ENCODE measurements at places on chromosomes 2 and 18.

- DNase-seq = no peak
Observed at GRCh38 chr2:140586379-140586778, 1544.4 kb downstream of the LRP1B start.

DNA sequence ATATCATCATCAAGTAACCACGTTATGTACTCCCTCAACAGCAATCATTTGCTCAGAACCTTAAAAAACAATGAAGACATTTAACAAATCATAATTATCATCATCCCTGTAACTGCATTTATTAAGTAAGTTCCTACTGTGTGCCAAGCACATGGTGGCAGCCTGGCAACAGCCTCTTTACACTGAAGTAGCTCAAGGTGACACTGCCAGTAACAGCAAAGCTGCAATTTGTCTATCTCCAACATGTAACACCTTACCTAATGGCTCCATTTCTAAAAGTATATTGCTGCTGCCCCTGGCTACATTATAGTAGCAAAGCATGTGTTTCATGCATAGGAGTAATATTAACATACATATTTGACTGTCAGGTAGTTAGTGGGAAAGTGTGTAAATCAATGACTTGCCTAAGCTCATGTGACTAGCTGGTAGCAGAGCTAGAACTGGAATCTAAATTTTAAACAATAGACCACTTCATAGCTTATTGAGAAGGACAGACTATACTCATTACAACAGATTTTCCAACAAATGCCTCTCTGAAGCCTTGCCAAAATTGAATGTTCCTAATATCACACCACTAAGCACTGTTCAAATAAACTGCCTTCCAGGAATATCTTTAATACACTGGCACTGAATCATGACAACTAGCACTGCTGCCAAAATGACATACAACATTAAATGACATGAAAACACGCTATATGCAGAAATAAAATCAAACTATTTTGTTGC lies 86.7 kb downstream of the L3MBTL4 start:
- no peak for DNase-seq

GRCh38 chr2:167987026-167987425 lies 260.4 kb downstream of the STK39 start:
- no peak for DNase-seq

DNA sequence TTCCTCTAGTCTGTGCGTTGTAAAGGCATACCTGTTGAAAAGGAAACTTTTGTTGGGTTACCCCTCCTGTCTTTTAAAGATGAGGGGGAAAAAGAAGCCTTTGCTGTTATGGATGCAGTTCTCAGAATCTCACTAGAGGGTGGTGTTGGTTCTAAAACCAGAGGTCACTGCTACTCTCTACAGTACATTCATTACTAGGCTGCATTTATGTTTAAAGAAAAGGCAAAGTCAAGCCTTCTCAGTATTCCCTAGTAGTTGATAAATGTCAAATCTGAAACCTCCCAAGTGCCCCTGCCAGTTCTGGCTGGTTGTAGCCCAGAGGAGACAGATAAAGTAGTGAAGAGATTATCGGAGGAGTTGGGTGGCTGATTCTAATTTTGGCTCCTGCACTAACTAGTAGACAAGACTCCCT lies 1.4 kb upstream of the PLCL1 start:
- DNase-seq = peak; percentile 60

- no peak for DNase-seq
Observed at GRCh38 chr2:222521099-222521498, 96.8 kb downstream of the SGPP2 start.

DNA sequence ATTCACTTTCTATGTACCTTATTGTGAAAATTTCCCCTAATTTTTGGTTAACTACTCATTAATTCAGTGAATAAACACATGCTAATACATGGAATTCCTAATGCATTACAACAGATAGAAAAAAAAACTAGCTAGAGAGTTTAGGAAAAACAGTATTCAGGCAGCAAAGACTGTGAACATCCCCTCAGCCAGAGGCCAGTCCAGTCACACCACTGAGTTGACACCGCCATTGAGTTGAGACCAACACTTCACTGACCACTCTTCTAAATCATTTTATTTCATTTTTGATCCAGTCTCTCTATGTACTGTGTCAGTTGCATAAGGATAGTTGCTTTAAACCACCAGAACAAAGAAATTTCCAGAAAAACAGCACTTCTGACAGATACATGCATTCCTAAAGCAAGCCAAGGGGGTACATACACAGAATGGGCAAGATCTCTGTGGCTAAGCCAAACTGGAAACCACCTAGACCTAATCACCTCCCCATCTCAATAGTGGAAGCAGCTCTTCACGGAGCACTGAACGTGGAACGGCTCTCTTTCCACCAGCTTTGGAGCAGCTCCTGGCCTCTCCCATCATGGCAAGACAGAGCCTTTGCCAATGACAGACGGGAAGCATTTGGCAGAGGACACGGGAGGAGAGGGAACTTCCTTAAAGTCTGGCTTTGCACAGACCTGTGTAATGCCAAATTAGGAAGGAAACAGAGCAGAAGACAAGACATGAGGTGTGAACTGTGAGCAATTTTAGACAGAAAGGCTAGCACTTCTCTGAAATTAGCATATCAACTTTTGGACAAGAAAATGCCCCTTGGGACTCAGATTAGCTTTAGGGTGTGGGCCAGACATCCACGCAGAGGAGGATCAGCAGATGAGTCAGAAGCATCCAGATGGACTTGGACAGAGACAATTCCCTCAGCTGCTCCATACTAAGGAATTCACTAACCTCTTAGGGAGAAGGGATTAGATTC lies 36.4 kb downstream of the CACNB4 start:
- DNase-seq = no peak

DNA sequence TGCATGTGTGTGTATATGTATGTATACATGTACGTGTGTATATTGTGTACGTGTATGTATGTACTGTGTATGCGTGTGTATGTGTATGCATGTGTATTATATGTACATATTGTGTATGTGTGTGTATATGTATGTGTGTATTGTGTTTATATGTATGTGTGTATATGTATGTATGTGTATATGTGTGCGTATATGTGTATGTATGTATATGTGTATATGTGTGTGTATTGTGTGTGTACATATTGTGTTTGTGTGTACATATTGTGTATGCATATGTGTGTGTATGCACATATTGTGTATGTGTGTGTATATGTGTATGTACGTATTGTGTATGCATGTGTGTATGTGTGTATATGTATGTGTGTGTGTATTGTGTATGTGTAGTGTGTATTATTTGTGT lies 15.6 kb upstream of the NEU4 start:
- no peak for DNase-seq

GRCh38 chr2:168490015-168490874 lies 34.2 kb downstream of the CERS6 start:
- peak; percentile 21 for DNase-seq

- no peak for DNase-seq
Observed at GRCh38 chr2:19051203-19051831, 307.1 kb downstream of the OSR1 start.

GRCh38 chr2:223724861-223725260 lies 112.5 kb downstream of the AP1S3 start:
- no peak for DNase-seq

GRCh38 chr2:54387059-54387991 lies 68.8 kb upstream of the SPTBN1 start:
- no peak for DNase-seq

GRCh38 chr18:43514747-43515146 lies 237.5 kb upstream of the SYT4 start:
- DNase-seq = no peak

GRCh38 chr18:37496568-37496967 lies 69.0 kb downstream of the CELF4 start:
- no peak for DNase-seq

DNA sequence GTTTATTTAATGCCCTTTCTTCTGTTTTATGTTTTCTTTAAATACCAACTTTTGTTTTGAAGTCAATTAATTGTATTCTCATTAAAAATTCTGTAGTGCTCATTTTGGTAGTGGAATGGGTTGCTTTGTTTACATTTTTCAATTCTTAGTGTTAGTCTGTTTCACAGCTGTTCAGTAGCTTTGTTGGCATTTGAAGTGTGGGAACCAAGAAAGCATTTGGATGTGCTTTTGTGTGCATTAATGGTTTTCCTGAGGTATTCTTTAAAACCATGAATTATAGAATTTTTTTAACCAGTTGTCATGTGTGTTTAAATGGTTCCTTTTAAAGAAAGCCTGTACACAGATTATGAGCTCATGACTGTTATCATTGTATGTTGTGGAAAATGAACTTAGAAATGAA lies 19.7 kb downstream of the MIB1 start:
- DNase-seq = no peak

- no peak for DNase-seq
Observed at GRCh38 chr2:232515639-232516038, 4.5 kb upstream of the PRSS56 start.

- DNase-seq = no peak
Observed at GRCh38 chr2:160417745-160418397, 75.7 kb downstream of the RBMS1 start.

DNA sequence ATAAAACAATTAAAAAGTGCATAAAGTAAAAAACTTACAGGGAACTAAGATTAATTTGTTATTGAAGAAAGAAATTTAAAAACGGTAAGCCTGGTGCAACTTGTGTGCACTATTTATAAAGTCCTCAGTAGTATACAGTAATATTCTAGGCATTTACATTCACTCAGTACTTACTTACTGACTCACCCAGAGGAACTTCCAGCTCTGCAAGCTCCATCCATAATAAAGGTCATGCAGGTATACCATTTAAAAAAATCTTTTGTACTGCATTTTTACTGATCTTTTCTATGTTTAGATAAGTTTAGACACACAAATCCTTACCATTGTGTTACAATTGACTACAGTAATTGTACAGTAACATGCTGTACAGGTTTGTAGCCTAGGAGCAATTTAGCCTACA lies 51.5 kb upstream of the NXPH2 start:
- no peak for DNase-seq

DNA sequence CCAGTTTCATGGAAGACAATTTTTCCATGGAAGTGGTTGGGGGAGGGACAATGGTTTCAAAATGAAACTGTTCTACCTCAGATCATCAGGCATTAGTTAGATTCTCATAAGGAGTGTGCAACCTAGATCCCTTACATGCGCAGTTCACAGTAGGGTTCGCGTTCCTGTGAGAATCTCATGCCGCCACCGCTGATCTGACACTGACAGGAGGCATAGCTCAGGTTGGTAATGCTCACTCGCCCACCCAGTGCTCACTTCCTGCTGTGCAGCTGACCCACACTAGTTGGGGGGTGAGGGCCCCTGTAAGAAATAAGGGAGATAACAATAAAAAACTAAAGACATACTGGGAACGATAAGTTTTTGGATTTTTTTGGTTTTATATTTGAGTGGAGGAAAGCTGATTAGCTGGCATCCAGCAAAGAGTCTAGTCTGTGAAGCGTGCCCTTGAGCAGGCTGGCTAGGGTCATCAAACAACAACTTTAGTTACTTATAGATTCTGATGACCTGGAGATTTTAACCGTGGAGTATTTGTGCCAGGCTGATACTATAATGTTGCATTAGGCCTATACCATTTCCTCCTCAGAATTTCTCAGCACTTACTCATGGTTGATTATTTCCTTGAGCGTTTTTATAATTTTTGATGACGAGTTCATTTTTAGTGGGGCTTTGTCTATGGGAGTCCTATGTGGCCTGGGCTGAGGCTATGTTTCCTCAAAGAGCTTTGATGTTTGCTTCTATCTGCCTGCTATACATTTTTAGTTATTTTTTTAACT lies 6.3 kb upstream of the MCFD2 start:
- DNase-seq = no peak

DNA sequence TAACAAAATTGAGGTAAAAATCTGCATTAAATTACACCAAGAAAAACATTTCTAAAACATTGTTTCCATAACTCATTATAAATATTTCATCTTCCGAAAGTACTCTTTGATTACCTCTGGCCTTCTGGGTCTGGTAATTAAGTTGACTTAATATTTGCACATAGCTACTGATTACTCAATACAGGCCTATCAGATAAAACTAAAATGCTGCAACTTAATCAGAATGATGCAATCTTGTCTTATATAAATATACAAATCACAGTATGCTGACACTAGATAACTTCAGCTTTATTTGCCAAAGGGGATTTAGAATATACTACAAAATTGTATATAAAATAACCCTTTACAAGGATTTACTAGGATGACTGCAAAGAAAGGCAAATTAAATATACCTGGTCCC lies 49.3 kb downstream of the SLC35F5 start:
- no peak for DNase-seq

DNA sequence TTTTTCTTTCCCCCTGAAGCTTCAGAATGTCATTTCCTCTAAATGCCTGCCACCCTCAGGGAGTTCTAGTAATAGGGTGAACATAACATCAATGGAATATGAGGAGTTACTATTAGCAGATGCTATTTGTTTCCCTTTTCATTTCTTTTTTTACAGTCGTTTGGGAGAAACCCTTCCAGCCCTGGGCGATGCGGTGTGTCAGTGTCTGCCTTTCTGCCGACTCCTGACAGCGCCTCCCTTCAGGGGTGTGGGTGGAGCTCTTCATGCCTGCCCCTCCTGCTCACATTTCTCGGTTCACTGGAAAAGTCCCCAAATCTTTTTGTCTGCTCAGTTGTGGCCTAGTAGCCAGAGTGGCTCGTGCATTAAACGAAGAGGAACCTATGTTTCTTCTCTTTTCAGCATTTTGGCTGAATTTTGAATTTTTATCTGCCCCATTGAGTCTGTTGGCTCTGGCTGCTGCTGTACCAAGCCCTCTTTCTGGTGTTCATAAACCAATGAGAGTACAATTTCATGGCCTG lies 72.3 kb downstream of the FMNL2 start:
- no peak for DNase-seq

- no peak for DNase-seq
Observed at GRCh38 chr2:48900321-48901014, 144.9 kb upstream of the LHCGR start.

GRCh38 chr2:55314985-55315384 lies 46.0 kb upstream of the MTIF2 start:
- DNase-seq = no peak

GRCh38 chr18:25704494-25704893 lies 352.5 kb upstream of the ZNF521 start:
- no peak for DNase-seq

- peak; percentile 45 for DNase-seq
Observed at GRCh38 chr2:188146888-188147287, 144.8 kb upstream of the GULP1 start.

GRCh38 chr2:149601141-149601796 lies 13.7 kb upstream of the MMADHC start:
- DNase-seq = no peak

DNA sequence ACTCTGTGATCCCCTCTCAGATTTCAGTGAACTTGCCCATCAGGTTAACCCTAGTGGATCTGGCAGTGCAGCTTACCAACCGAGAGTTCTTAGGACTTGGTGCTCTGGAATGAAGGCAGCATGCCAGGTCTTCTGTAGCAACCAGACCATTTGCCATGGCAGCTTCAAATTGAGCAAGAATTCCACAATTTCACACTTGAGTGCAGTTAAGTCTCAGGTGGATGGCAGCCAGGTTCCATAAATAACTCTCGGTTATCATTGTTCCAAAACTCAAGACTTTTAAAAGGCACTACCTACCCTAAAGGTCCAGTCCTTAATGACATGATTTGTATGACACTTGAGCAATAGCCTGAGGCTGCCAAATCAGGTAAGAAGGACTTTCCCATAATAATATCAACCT lies 48.1 kb downstream of the GALNT3 start:
- no peak for DNase-seq
